Fibroblast of skin of right quadriceps (primary cell): ENCODE measurements at places on chromosomes 12 and 14.
A peak's percentile ranks its signal among the peaks of the same experiment; 100 is the strongest.

- DNase-seq, result peak; percentile 1
These were observed 55.3 kb upstream of the ACSS3 start for GRCh38 chr12:81022531-81022930.

DNA sequence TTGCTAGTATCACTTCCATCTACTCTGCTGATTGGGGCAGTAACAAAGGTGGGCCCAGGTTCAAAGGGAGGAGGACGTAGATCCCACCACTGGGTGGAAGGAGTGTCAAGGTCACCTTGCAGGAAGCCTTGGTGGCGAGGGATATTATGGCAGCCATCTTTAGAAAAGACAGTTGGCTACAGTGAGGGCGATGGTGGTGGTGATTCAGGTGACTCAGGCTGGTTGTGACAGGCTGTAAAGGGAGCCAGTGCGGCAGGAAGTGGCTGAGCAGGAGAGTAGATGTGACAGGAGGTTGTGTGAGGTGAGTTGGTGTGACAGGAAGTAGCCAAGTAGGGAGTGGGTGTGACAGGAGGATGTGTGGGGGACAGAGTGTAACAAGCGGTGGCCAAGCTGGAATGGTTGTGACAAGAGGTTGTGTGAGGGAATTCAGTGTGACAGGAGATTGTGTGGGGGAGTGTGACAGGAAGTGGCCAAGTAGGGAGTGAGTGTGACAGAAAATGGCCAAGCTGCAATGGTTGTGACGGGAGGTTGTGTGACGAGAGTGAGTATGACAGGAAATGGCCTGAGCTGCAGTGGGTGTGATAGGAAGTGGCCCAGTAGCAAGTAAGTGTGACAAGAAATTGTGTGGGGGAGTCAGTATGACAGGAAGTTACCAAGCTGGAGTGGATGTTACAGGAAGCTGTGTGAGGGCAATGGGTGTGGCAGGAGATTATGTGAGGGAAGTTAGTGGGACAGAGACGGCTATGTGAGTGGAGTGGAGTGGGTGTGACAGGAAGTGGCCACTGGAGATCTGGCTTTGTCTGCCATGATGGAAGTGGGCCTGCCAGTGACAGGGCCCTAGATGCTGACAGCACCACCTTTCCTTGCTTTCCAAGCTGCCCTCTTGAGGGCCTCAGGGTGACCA is 136.5 kb upstream of the MYL2 start:
- DNase-seq, result no peak

DNA sequence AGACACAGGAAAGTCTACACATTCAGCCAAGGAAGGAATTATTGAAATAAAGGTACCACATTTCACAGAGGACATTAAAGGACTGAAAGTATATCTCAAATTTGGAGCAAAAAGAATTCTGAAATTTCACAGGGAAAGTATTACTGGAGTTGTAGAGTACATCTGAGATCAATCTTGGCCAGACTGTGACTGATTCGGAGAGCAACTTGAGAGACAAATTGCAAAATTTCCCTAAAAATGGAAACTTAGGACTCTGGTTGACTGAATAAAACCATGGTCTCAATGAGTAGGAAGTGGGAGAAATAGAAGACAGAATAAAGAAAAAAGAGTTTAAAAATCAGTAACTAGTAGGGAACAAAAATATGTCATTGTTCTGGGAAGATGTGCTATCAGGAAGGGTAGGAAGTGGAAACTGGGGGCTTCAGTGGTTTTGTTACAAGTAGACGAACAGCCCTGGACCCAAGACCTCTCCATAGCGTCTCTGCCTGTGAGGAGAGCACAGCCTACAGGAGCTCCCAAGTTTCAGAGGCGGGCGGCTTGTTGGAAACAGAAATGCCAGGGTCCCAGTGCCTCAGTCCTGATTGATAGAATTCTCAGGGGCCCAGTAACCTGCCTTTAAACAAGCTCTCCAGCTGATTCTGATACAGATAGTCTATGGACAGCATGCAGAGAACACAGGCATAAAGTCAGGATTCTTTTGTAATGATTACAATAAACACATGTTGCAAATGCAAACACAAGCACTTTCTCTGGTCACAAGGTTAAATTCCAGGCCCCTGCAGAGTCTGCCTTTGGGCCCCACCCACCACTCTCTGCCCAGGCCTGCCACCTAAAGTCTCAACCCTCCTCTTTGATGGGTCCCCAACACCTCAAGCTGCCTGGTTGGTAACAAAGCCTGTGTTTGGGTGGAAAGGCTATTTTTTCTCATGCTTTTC is 63.1 kb downstream of the BBS10 start:
- DNase-seq, result peak; percentile 55

DNA sequence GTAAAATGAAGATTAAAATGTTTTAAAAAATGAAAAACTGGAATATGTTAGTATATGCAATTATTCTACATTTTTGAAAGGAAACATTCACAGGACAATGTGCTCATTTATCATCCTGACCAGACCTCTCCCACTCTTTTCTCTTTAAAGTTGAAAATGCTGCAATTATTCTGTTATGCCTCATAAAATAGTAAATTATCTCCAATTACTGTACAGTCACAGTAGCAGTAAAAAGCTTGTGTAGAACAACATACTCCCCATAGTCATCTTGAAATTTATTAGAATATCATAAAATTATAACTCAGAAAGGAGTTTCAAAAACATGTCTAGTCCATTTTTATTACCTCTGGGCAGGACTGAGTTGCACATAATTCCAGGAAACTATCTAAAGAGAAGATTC is 250.3 kb downstream of the SYT1 start:
- DNase-seq, result no peak

GRCh38 chr12:11861155-11861863 is 209.4 kb upstream of the BCL2L14 start:
- no peak for DNase-seq

DNA sequence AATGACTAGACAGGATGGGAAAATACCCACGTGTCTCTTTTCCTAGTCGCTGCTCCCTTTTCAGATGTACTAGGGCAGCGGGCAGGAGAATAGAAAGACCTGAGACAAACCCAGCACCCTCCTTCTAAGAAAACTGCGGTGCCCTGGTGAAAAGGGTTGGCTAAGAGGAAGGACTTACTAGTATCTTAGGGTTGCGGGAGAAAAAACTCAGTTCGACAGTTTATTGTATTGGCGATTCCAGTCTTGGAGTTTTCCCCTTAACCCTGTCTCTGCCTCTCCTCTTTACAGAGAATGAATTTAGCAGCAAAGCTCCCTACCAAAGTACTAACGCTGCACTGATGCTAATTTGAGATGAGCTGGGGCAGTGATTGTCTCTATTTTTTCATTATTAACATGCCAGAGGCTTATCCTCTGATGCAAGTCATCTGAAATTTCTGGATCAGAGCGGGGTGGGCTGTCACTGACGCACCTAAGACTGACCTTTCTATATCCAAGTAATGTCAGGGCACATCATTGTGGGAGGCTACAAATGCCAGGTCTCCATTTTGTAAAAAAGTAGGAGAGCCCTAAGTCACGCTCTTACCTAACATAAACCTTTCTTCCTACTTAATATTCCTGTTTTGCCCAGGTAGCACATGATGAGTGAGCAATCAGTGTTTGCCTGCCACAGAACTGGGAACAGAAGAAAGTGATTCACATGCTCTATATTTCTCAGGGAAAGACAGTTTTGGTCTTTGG is 916 bp upstream of the PAWR start:
- DNase-seq, result peak; percentile 69
